ENCODE measurements at places on chromosomes 2 and 18.
A peak's percentile ranks its signal among the peaks of the same experiment; 100 is the strongest.

DNA sequence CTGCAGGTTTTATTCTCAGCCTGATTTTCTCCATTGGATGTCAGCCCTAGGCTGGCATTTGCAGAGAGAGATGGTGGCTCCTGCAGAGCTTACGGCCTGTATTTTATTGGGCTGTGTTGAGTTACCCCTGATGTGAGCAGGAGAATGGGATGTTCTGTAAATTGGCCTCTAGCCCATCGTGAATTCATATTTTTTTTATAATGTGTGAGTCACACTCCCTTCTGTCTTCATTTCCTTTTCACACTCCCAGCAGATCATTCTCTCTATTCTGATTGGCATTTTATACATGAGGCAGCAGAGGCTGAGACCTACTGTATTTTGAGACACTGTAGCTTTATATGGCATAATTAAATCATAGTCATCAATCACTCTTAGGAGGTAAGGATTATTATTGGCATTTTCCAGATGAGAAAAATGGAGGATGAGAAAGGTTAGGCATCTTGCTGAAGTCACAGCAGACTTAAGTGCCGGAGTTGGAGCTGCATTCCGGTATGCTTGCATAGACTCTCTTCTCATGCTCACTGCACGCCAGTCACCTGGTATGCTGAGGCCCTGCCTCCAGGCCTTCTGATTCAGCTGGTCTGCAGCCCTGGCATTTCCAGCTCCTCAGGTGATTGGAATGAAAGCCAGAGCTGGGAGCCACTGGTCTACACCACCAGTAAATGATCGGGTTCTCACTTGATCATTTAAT lies 142.4 kb downstream of the NEDD4L start:
- DNase-seq: no peak

GRCh38 chr2:84823788-84824187 lies 57.1 kb downstream of the TRABD2A start:
- no peak for DNase-seq

- peak; percentile 54 for DNase-seq
Observed at GRCh38 chr18:13221869-13222855, 3.6 kb downstream of the LDLRAD4 start.

DNA sequence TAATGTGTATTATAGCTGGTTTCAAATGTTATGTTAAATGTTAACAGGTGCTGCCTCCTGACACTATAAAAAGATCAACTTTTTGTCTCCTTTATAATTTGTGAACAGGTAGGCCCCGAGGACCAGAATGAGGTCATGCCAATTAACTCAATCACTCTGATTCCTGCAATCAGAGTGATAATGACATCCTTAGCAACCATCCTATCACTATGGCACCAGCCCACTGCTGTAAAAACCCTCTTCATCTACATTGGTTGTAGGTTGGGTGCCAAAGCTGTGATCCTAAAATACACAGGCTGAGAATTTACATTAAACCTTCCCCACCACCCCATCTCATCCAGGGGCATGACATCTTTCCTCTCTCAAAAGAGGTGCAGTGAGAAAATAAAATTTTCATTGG lies 103.5 kb downstream of the CPO start:
- no peak for DNase-seq
